Astrocyte of the spinal cord (primary cell): ENCODE measurements at places on chromosomes 6 and 20.

GRCh38 chr20:44494681-44495080 is 19.0 kb downstream of the TTPAL start:
- no peak for DNase-seq

- peak; percentile 24 for DNase-seq
Observed at GRCh38 chr20:58389324-58389967, 417 bp downstream of the VAPB start.

DNA sequence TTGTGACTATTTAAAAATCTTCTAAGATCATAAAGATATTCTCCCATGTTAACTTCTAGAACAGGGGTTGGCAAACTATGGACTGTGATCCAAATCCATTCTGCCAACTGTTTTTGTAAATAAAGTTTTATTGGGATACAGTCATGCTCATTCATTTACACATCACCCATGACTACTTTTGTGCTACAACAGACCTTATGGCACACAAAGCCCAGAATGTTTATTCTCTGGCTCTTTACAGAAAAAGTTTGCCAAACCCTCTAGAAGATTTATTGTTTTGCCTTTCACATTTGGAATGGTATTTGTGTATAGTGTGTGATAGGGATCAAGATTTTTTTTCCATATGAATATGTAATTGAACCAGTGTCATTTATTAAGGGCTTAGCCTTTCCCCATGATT is 341.7 kb downstream of the CD83 start:
- no peak for DNase-seq

DNA sequence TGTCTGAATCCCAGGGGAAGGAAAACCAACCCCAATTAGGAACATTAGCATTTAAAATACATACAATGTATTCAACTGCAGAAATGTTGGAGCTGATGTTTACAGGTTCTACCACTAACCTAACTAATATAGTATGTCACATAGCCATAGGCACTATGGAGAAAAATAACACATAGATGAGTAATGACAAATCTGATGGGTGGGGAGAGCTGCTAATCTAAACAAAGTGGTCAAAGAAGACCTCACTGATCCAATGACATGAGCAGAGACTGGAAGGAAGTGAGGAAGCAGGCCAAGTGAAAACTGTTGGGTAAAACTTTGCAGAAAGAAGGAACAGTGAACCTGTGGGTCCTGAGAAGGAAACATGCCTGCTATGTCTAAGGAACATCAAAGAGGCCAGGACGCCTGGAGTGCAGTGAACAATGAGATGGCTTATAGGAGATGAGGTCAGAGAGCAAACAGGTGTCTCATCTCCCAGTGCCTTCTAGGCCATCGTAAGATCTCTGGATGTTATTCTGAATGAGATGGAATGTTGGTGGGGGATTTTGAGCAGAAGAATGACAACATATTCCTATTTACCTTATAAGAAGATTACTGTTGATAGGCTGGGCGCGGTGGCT is 135.7 kb downstream of the ALDH8A1 start:
- peak; percentile 48 for DNase-seq

GRCh38 chr6:44335631-44336030 is 6.8 kb upstream of the SPATS1 start:
- DNase-seq: no peak

DNA sequence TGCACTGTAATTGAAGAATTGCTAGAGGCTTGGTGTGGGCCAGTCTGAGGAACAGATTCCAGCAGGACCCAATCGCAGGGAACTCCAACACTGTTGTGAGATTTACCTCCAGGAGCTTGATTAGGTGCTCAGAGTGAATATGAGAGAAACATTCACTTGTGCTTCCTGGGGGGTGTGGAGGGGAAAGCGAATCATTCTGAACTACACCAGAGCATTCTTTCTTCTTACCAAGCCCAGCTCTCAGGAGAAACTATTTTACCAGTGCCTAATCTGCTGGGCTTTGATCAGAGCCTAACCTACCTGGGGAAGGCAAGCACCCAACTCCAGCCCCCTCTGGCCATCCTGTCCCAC is 7.4 kb upstream of the SIRPB1 start:
- no peak for DNase-seq

DNA sequence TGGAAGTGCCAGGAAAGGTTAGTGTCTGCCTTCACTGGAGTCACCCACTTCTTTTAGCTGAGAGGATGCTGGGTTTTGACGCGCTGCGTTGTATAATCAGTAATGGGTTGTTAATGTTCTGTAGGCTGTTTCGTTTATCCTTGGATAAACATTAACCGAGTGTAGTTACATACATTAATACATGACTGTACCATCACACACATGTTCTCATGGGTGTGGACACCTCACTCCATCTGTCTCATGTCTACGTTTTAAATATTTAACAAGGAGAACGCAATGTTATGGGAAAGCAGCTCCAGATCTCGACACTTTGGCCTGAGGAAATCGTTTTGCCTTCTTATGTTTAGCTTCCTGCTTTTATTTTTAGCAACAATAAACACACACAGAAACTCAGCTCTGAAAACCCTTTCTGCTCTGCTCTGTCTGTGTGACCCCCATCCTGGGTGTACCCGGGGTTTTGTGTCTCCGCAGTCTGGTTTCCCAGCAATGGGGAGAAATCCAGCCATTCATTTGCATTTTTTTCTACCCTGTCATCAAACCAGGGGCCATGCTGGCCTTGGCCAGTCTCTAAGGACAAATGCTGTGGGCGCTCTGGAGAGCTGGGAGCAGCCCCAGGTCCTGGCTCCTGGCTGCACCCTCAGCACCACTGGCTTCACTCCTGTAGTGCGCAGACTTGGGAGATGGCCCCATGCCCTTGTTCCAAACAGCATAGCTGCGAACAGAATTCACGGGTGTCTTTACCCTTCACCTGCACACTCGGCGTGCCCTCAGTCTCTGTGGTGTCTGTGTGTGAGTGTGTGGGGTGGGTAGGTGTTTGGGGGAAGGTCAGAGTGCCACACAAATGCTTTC is 110.8 kb downstream of the ERMARD start:
- DNase-seq: no peak

GRCh38 chr6:158653577-158654354 is 3.9 kb downstream of the SYTL3 start:
- DNase-seq: peak; percentile 66

DNA sequence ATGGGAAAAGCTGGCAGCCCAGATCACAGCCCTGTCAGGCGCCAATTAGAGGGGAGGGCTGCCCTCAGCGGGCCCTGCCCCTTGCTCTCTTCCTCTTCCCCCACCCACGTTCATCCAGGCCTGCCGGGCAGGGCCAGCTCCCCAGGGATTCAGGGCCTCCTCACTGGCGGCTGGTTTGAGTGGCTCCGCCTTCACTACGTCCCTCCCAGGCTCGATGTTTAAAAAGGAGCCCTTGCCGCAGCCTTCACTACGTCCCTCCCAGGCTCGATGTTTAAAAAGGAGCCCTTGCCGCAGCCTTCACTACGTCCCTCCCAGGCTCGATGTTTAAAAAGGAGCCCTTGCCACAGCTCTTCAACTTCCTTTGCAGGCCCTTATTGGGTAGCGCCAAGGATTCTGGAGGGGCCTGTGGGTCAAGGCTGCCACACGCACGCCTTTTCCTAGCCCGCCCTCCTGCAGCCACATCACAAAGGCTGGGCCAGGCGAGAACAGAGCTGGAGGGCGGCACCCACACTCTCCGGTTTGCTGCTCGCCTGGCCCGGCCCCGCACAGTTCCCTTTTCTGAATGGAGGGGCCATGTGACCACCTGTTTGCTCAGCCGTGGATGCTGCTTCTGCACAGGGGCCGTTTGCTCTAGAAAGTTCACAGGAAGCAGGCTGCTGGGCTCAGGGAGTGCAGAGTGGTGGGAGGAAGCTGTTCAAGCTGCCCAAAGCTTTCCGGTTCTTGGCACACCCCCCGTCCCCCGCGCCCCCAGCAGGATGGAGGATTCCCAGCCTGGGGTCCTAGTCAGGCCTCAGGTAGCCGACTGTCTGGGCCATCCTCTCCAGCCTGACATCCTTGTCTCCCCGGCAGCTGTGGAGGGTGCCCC is 1.6 kb downstream of the SLC17A9 start:
- peak; percentile 54 for DNase-seq

- DNase-seq: no peak
Observed at GRCh38 chr20:57432862-57433491, 41.8 kb downstream of the RBM38 start.

GRCh38 chr20:33042430-33042829 is 11.0 kb downstream of the BPIFB6 start:
- DNase-seq: no peak

GRCh38 chr6:143842461-143842901 is 657 bp upstream of the LTV1 start:
- DNase-seq: no peak

DNA sequence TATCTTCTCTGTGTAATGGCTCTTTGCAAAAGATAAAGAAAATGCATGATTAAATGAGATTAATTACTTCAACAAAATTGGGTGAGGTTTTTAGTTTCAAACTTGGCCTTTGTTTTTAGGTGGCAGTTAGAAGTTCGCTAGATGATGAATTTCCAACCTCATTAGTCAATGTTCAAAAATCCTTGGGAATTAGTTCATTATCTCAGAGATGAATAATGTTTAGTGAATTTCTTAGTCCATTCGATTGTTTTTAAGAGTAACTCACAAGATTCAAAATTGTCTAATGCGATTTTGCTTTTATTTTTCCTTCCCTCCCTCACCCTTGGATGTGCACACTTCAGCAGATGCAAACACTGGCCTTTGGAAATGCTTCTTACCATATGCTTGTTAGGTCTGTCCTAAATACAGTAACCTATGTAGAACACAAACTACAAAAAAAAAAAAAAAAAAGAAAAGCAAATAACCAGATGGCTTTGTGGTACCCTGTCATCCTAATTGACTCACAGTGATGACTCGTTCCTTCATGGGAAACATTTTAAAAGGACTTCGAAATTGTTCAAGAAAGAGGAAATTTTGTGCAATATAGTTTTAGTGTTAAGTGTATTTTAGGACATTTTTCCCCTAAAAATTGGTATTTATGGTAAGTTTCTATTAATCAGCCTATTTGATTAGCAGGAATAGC is 66.7 kb downstream of the FAM229B start:
- peak; percentile 41 for DNase-seq

DNA sequence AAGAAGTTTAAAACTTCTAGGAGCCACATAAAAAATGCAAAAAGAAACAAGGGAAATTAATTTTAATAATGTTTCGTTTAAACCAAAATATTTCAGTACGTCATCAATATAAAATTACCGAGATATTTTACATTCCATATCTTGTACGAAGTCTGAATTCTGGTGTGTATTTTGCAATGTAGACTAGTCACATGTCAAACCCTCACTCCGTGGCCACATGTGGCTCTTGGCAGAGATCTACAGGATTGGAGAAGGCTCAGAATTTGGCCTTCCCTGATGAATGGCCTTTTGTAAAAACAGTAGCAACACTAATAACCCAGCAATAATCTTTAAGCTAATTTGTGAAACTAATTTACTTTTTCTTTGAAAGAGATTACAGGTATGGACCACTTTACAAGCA is 217.1 kb downstream of the PRL start:
- peak; percentile 61 for DNase-seq

- no peak for DNase-seq
Observed at GRCh38 chr6:44435500-44435899, 48.0 kb downstream of the CDC5L start.

- DNase-seq: peak; percentile 57
Observed at GRCh38 chr6:1424306-1424927, 35.0 kb downstream of the FOXF2 start.
